ENCODE measurements at places on chromosomes 12 and 14.
A peak's percentile ranks its signal among the peaks of the same experiment; 100 is the strongest.

GRCh38 chr14:102775855-102776760, 1.1 kb upstream of the TRAF3 start:
- no peak overlapping the region for H3K4me3 ChIP-seq
- no peaks in the 10 kb centered on the region for H3K36me3 ChIP-seq
- H3K4me1 ChIP-seq = peaks cover 4% of the 10 kb centered on the region
- peaks cover 8% of the 10 kb centered on the region for H3K27me3 ChIP-seq

GRCh38 chr12:63870838-63871237, 26.3 kb downstream of the SRGAP1 start:
- H3K4me1 ChIP-seq = peaks cover 4% of the 10 kb centered on the region
- H3K27me3 ChIP-seq = no peaks in the 10 kb centered on the region
- no peak for DNase-seq
- no peaks in the 10 kb centered on the region for H3K36me3 ChIP-seq

DNA sequence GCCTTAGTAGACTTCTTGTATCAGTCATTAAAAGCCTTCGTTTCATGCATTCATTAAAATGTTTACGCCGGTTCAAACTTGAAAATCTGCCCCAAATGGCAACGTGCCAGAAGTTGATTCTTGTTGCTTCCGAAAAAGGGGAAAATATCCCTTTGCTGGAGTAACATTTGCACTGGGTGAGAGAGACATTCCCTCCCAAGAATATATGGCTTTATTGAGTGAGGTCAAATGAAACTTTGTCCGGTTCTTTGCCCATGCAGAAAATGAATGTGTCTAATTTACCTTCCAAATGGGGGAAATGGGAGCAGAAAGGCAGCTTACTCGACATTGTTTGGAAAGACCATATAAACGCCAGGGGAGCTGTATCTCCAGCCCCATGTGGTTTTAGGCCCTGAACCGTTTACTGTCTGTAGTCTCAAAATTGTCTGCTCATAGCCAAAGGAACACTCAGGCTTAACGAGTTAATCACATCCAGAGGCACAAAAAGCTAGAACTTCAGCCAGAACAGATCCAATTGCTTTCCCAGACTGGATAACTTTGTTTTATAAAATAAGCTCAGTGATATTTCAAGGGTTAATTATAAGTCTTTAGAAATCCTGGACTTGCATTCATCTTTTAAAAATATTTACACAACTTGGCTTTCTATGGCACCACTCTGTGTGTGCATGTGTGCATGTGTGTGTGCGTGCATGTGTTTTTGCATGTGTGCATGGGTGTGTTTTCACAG, 2.9 kb upstream of the EMP1 start:
- no peaks in the 10 kb centered on the region for H3K27me3 ChIP-seq
- no peak for DNase-seq
- H3K36me3 ChIP-seq = no peaks in the 10 kb centered on the region
- no peak overlapping the region for H3K27ac ChIP-seq

DNA sequence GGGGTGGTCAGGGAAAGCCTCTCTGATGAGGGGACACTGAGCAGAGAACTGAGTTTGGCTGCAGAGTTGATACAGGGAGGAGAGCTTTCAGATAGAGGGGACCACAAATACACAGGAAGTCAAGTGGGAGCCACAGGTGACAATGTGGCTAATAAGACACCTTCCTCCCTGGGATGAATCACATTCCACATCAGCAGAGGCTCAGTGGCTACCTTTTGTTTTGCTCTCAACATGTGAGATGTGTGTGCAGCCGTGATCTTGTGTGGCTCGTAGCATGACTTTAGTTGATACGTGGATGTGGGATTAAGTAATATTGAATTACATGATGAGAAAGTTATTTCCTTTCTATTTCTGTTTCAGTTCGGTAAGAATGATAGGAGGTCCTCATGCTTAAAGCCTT, 7.5 kb downstream of the CRADD start:
- no peaks in the 10 kb centered on the region for H3K27me3 ChIP-seq
- H3K36me3 ChIP-seq = no peaks in the 10 kb centered on the region
- no peak overlapping the region for H3K4me3 ChIP-seq
- H3K4me1 ChIP-seq = peaks cover 3% of the 10 kb centered on the region

DNA sequence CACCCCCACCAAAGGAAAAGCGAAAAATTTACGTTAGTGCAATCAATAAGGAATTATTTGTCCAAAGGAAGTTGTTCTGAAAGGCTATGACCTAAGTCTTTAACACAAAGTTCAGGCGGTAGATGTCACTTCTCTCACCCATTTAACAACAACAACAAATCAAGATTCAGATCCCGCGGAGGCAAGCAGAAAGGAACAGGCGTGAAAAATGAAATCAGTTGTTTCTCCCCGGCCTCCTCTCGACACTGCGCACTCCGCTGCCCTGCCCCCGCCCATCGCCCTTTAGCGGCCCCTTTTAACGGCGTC, 1.4 kb downstream of the DENND5B start:
- no peak for DNase-seq
- no peaks in the 10 kb centered on the region for H3K36me3 ChIP-seq
- no peak overlapping the region for H3K27ac ChIP-seq
- no peaks in the 10 kb centered on the region for H3K27me3 ChIP-seq
- peaks cover 5% of the 10 kb centered on the region for H3K4me1 ChIP-seq
- H3K4me3 ChIP-seq = peak overlapping the region; percentile 90

DNA sequence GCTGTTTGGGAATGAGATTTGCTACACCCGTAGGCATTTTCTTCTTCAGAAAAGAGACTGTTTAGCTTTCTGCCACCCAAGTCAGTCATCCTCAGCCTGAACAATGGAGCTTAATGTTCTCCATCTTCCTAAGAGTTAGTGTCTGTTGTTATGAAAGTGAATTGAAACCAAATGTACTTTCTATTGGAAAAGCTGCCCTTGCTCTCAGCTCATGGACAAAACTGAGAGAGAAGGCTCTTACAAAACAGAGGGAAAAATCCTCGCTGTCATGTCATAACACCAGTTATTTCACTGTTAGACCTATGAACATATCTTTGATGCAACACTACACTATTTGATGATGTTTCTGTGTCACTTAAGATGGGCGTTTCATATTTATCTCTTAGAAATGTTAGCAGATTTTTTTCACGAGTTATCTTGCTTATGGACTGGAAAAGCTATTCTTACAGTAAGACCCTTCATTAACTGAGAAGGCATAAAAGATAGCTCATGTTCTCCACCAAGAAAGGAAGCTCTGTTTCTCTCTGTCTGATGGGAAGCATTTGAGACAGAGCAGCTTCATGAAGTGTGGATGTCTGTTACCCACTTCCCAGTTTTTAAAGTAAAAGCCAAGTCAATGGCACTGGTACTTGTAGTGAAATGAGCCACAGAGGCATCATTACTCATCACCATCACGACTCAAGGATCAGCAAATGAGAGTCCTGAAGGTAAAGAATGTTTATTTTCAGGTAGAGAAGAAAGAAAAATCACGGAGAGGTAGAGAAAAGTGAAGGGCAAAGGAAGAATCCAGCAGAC, 483.9 kb downstream of the ZFP36L1 start:
- H3K4me1 ChIP-seq = peaks cover 3% of the 10 kb centered on the region
- no peak overlapping the region for H3K4me3 ChIP-seq

- no peaks in the 10 kb centered on the region for H3K4me1 ChIP-seq
- no peaks in the 10 kb centered on the region for H3K27me3 ChIP-seq
- no peaks in the 10 kb centered on the region for H3K36me3 ChIP-seq
- DNase-seq = no peak
- H3K27ac ChIP-seq = no peak overlapping the region
These were observed 822.9 kb downstream of the VRK1 start for GRCh38 chr14:97620066-97620465.

- H3K36me3 ChIP-seq = no peaks in the 10 kb centered on the region
- no peak for DNase-seq
- no peak overlapping the region for H3K27ac ChIP-seq
- H3K27me3 ChIP-seq = no peaks in the 10 kb centered on the region
- H3K4me1 ChIP-seq = peaks cover 4% of the 10 kb centered on the region
- H3K4me3 ChIP-seq = no peak overlapping the region
These were observed 2.1 kb downstream of the SLC6A12 start for GRCh38 chr12:211639-212414.
